ENCODE measurements at places on chromosomes 4 and X.
A peak's percentile ranks its signal among the peaks of the same experiment; 100 is the strongest.

GRCh38 chr4:77127215-77127614 lies 29.8 kb upstream of the CCNG2 start:
- DNase-seq: no peak

DNA sequence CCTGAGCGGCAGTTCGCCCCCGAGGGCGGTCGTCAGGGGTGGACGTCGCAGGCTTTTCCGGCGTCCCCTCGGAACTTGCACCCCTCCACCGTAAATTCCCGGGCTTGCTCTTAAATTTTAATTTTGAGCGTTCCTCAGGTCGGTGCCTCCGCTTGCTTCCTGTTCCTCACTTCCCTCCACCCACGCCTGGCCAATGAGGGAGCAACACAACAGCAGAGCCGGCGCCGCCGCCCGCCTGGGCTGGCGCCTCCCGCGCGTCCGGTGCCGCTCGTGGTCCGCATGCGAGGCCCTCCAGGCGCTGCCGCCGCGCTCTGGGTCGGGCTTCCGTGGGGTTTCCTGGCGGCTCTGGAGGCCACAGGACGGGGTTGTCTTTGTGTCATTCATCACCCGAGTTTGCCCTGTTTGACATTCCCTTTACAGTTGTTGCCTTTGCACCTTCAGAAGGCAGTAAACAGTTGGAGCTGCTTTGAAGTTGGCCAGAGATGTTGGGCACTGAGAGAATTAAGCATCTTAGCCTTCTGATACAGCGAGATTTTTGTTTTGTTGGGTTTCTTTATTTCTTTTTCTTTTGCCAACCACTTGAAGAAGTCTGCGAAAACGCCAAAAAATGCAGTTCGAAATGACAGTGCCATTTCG lies 692 bp downstream of the SPCS3 start:
- peak; percentile 65 for DNase-seq

GRCh38 chr4:134727696-134728095 lies 526.1 kb upstream of the PABPC4L start:
- no peak for DNase-seq

DNA sequence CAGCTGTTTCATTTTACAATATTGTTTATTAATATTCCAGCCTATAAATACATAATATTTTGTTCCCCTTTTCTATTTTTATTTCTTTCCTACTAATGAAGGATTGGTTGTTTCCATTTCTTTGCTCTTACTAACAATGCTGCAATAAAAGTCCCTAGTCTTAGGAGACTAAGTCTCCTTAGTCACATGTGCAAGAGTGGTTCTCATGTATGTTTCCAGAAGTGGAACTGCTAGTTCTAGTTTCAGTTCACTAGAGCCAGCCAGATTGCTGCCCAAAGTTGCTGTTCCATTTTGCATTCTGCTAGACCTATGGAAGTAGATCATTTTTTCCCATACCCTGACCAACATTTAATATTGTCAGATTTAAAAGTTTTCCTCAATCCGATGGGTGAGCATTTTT lies 44.3 kb downstream of the CNGA1 start:
- no peak for DNase-seq

- no peak for DNase-seq
These were observed 578 bp downstream of the CHIC2 start for GRCh38 chr4:54063737-54064316.

- no peak for DNase-seq
These were observed 581.8 kb upstream of the ZFP42 start for GRCh38 chr4:187413564-187414358.

GRCh38 chrX:6299724-6300123 lies 71.1 kb upstream of the NLGN4X start:
- DNase-seq: no peak

GRCh38 chr4:24794051-24794450 lies 1.3 kb upstream of the SOD3 start:
- no peak for DNase-seq

DNA sequence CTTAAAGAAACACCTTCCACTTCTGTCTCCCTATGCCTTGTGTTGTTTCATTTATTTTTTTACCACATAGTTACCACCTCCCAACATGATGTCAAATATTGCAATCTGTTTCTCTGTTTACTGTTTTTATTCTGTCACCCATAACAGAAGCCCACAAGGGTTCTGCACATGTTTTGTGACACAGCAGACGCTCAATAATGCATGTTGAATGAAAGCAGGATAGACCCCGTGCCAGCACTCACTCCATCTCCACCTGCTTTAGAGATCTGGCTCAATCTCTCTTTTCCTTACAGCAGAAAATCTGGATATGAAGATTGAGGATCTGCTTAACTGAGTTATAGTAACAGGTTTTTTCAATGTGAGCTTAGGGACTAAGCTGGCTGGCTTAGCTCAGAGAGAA lies 116.8 kb upstream of the NUDT10 start:
- DNase-seq: no peak

- no peak for DNase-seq
These were observed 83.6 kb downstream of the CHM start for GRCh38 chrX:85963736-85964135.

DNA sequence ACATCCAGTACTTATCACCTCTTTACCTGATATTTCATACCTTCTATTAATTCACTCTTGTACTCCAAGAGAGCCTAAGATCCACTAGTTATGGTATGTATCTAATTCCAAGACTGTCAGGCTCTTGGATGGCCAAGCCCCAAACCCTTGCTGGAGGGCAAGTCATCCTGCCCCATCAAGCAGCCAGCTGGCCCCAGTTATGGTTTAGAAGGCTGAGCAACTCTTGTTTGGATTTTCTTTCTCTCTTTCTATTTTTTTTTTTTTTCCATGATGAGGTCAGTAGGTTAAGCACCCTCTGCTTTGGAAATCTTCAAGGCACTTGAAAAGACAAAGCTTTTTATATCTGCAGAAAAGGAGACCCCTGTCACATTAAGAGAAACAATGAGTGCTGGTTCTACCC lies 10.9 kb upstream of the FGF16 start:
- DNase-seq: no peak

DNA sequence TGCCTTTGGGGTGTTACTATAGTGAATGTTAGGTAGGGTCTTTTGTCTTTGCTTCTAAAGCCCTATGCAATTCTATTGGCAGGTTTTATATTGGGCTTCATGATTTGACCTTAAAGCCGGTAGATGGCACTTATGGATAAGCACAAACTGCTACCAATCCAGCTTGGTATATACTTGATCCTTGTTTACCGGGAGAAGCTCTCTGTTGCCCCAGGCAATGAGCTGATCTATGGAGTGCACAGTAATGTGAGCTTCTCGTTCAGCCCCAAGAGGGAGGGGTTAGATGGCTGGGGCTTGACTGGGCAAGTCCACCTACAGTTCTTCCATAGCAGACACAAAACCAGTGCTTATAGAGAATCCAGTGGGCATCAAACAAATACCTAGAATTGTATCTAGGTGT lies 287.2 kb upstream of the CT83 start:
- no peak for DNase-seq

DNA sequence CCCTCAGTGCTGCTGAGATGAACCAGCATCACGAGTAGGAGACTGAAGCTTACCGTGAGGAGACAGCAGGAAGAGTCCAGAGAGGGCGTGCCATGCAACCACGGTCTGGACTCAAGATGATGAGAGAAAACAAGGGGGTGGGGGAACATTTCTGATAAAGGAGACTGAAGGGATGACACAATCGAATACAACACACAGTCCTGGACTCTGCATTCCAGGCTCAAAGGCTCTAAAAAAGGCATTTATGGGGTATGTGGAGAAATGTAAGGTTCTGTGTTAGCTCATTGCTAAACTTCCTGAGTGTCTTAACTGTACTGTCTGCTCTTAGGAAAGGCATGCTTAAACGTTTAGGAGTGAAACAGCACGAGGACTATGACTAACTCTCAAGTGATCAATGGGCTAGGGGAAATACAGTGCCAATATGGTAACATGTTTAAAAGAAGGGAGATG lies 20.6 kb upstream of the IRAK1 start:
- DNase-seq: peak; percentile 75

DNA sequence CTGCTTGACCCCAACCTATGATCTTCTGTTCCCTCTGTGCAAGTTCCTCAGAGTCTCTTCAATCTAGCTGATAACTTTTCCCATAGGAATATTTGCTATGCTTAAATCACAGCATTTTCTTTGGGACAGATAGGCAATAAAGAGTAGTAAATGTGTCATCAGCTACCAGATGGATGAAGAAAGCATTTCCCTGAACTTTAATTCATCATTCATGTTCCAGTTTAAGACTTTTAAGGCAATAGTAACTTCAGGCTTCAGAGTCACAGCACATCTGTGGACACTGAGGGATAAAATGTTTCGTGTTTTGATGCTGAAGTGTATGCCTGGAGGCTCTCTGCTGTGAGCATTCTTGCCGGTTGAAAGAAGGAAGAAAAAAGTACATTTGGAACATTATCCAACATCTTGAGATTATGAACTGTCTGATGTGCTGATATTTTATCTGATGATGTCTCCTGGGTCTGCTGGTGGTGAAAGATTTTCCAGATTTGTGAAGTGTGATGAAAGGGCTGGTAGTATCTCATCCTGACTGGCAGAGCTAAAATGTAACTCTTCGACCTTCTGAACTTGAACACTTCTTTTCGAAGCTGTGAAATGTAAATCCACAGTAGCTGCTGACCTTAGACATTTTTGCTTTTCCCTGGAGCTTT lies 133.7 kb downstream of the DCLK2 start:
- DNase-seq: no peak

- DNase-seq: peak; percentile 55
These were observed 763.8 kb upstream of the AADAT start for GRCh38 chr4:170853422-170854021.

DNA sequence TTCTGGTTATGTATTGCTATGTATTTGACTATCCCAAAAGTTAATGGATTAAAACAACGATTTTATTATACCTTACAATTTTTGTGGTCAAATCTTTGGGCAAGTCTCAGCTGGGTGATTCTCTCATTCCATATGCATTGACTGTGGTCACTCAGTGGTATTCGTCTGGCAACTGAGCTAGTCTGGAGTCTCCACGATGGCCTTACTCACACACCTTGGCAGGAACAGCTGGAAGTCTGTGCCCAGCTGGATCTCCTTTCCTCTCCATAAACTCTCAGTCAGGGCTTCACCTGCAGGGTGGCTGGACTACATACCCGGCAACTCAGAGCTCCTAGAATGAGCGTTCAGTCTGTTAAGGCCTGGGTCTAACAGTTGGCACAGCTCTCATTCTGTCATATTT lies 141.1 kb upstream of the WDFY3 start:
- no peak for DNase-seq

- peak; percentile 42 for DNase-seq
These were observed 28.1 kb upstream of the HPSE start for GRCh38 chr4:83362492-83363329.

DNA sequence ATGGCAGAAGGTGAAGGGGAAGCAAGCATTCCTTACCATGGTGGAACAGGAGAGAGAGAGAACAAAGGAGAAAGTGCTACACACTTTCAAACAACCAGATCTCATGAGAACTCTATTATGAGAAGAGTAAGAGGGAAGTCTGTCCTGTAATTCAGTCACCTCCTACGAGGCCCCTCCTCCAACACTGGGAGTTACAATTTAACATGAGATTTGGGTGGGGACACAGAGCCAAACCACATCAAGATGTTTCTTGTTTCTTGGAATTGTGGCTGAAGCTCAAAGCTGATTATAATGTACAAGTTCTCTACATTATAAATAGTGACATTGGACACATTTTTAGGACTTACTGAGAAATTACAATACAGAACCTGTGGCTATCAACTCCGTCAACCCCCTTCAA lies 29.5 kb upstream of the TAPT1 start:
- no peak for DNase-seq

- DNase-seq: no peak
These were observed 35.9 kb downstream of the PNMA5 start for GRCh38 chrX:152958047-152958446.

DNA sequence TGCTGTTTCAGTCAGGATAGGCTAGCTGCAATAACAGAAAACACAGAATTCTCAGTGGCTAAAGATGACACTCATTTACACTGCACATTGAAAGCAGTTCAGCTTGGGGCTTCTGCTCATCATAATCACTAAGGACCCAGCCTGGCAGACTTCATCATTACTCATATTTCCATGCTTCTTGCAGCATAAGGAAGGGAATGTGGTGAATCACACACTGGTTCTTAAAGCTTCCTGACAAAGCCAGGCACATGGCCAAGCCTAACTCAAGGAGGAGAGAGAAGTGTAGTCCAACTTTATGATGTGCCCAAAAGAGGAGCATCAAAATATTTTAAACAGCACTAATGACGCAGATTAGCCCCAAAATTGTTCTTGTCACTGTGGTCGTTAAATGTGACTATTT lies 186.5 kb downstream of the BANK1 start:
- no peak for DNase-seq
